ENCODE measurements at places on chromosomes 1 and 21.
A peak's percentile ranks its signal among the peaks of the same experiment; 100 is the strongest.

- DNase-seq: no peak
These were observed 796 bp upstream of the RBM8A start for GRCh38 chr1:145927916-145928643.

- DNase-seq: no peak
These were observed 270.9 kb downstream of the LMO4 start for GRCh38 chr1:87599569-87599968.

DNA sequence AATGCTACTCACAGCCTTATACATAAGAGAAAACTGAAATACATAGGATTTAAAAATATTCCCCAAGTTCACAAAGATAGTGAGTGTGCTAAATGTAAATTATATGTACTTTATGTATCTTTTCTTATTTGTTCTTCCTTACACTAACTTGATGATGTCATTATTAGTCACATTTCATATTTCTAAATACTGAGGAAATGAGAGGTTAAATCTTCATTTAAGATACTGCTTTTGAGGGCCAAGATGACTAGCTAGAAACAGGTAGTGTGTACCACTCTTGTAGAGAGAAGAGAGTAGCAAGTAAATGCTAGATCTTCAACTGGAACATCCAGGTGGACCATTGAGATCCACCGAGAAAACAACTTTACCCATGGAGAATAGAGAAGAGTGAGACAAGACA, 29.8 kb downstream of the PYHIN1 start:
- DNase-seq: no peak

GRCh38 chr1:26275580-26276431, 4.1 kb upstream of the SH3BGRL3 start:
- DNase-seq: peak; percentile 66

DNA sequence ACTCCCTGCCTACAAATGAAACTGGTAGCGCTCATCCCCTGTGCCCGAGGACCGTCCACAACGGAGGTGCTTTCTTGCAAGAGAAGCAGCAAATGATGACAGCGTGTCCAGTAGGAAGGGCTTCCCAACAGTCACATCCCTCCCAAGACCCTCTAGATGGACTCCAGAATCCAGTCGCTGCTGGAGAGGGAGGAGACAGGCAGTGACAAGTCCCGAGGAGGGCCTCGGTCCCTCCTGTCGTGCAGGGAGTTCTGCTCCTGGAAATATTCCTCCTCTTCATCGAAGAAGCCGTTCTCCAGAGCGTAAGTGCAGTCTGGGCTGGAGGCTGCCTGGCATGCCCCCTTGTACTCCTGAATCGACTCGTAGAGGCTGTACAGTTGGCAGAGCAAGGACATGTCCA, 20.3 kb downstream of the FAM89A start:
- no peak for DNase-seq

DNA sequence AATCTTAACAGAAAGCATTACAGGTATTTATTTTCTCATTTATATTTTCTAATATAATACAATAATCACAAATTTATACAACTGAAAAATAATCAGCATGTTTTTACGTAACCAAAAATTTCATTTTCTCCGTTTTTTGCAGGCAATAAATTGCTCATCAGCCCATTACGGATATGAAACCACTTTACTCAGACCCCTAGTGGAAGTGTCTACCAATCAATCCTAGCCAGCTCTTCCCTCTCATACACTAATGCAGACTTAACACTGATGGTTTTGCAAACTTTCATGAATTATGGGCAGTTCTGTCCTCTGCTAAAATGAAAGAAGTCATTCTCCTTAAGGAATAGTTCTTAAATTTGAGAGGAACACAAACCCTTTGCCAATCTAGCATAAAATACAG, 124.7 kb downstream of the EIF4G3 start:
- no peak for DNase-seq

DNA sequence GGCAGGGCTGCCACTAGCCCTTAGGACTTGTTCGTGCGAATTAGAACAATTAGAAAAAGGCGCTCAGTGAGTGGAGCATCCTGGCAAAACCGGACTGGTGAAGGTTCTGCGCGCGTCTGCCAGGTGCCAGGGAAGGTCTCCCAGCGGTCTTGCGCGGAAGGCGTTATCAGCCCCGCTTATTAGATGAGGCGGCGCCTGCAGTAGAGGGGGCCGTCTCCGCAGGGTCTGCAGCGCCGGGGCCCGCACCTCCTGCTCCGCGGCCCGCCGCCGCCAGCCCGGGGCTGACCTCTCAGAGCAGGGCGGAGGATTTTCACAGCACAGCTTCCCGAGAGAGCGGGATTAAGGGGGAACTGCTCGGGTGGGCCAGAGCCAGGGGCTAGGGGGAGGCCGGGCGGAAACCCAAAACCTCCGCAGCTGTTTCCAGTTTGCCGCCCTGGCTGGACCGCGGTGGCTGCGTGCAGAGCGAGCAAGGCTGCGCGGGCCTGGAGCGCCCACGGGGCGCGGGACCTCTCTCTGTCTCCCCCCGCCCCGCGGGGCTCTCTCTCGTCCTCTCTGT, 155.2 kb downstream of the FOXD2 start:
- DNase-seq: no peak

Measured in CD4-positive, CD25-positive, alpha-beta regulatory T cell (primary cell).